ENCODE measurements at places on chromosomes 7 and 10.

- no peak for DNase-seq
Measured at GRCh38 chr10:78464856-78465267, 431.2 kb downstream of the RPS24 start.

DNA sequence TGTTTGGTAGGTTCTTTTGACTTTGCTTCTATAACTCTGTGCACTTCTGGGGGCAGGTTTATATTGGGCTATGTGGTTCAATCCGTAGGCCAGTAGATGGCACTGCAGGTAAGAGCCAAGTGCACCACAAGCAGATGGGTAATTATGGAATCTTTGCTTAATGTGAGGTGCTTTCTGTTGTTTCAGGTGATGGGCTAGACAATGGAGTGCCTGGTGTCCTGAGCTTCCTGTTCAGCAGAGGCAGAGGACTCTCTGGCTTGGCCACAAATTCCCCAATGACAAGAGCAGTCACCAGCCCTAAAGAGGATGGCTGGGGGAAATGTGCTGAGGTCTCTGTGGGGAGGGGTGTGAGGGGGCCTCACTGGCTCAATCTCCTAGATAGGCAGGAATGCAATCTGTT, 455.0 kb downstream of the CCSER2 start:
- DNase-seq = no peak

GRCh38 chr7:159103382-159104187, 41.1 kb downstream of the VIPR2 start:
- no peak for DNase-seq

DNA sequence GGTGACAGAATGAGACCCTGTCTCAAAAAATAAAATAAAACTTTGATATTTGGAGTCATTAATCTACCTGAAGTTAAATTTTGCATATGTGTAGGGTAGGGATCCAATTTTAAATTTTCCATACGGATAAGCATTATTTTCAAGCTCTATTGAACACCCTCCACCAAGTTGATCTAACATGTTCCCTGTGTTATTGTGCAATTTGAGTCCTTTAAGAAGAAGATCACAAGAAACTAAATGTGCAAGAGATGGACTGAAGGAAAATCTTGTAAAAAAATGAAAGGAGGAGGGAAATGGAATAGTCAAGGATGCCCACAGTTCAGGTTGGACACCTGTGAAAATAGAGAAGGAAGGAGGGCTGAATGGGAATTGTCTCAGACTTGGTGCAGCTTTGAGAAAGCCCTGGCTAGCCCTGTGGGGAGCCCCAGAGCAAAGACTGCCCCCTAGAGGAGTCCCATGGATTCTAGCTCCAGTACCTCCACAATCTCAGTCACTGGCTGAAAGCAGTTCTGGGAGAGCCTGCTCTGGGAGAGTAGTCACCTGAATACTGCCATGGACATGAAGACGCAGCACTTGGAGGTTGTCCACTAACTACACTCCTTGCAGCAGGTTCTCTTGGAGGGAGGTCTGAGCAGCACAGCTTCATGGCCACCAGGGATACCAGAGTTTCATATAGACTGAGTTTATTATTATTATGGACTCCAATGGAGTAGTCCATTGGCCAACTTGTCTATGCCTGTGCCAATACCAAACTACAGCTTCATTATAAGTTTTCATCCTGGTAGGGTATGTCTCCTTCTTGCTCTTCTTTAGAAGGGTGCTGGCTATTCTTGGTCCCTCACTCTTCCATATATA, 5.7 kb upstream of the TIAL1 start:
- DNase-seq = no peak

DNA sequence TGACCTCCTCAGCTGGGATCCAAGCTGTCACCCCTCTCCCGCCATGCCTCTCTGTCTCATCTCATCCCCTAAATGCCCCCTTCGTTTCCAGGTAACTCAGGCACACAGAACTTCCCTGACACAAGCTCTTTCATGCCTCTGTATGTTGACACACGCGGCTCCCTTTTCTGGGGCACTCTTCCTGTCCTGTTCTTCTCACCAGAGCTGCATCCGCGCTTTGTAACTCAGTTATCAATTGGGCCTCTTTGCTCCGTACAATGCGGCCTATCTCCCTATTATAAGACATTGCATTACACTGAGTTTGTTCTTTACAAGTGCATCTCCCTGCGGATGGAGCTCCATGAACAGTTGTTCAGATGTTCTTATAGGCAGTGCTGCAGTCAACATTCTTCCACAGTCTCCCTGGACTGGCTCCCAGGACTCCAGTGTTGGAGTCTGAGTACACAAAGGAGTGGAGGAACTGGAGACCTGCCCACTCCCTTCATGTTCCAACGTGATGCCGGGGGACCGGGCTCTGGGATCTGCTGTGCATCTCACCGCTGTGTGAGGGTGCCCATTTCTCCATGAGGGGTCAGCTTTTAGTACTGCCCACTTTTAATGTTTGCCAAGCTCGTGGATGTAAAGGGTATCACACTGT, 56.9 kb upstream of the TNS3 start:
- no peak for DNase-seq

GRCh38 chr7:38542156-38542555, 89.0 kb downstream of the AMPH start:
- no peak for DNase-seq

DNA sequence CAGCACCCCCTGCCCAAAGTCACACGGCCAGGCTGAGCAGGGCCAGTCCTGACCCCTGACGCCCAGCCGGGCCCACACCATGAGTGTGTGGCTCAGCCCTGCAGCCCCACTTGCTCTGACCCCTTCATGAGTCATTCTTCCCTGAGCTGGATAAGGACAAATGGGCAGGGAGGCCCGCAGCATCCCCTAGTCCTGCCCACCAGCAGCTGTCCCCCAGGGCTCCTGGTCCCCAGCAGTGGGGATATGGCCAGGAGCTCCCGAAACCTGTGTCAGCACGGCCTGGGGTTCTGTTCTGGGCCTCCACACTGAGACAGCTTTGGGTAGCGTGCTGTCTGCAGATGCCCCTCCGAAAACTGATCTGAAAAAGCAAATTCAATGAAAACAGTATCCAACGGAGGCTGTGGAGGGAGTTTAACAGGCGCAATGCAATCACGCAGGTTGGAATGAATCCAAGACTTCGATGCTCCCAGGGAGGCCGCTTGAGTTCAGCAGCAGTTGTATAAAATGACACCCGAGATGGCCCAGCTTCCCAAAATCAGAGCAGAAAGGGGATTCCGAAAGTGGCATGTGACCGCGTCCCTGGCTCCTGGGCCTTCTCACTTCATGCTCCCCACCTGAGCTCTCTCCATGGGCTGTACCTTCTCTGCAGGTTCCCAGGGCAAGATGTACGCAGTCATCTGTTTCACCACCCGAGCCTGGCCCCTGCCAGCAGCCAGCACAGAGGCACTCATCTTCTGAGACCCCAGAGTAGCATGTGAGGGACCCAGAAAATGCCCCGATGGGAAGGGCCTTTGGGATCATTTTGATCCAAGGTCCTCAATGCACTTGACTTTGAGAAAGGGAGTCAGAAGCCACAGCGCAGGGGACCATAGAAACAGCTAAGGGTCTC, 214.1 kb downstream of the USP6NL start:
- DNase-seq = no peak

DNA sequence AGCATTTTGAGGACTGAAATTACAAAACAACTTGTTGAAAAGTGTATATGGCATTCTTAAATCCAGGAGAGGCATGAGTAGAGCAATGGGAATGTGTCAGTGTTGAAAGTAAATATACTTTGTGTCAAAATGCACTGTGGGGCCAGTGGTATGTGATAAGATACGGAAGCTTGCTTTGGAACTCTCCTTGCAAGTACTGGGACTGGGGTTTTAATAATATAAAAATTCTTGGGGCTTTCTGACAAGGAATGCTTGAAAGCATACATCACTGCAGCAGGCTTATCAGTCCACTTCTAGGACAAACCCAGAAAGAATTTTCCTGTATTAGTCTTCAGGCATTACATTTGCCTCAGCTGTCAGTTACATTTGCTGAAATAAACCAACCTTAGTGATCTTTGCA, 472.8 kb upstream of the FZD8 start:
- DNase-seq = no peak

All from activated naive CD8-positive, alpha-beta T cell treated with anti-CD3 and anti-CD28 coated beads, Interleukin-2, amount 50 U/mL, for 16 hours (primary cell).